ENCODE measurements at places on chromosomes 6 and 20.

DNA sequence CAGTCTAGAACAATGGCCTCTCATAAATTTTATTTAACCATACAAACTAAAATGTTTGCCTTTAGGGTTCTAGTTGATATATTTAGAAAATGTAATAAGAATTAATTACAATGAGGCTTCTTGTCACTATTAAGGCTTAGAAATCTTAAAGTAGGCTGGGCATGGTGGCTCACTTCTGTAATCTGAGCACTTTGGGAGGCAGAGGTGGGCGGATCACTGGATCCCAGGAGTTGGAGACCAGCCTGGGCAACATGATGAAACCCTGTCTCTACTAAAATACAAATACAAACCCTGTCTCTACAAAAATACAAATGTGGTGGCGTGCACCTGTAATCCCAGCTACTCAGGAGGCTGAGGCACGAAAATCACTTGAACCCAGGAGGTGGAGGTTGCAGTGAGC is 99.0 kb upstream of the ADGRF1 start:
- DNase-seq, result no peak

DNA sequence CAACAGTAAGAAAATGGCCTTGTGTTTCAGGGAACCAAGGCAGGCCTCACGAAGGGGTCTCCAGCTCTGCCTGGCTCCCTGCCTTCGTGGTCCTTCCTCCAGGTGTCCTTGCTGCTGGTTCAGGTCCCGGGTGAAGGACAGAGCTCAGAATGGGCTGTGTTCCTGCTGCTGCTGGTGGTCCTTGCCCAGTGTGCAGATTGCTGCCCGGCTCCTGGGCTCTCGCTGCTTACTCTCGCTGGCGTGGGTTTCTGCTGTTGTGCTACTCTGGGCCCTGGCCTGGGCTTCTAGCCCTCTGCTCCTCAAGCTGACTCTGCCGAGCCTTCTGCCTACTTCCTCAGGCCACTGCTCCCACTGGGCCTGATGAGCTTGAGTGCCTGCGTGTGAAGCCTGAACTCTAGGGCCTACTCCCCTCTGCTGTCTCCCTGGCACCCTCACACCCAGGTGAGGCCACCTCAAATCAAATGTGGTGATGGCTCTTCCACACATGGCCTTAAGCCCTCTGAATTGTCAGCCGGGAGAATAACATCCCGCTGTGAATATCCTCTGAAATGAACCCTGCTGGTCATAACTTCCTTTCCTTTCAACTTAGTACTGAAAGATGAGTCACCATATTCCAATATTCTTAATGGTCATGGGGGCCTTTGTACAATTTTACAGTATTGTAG is 171.6 kb downstream of the FOXC1 start:
- no peak for DNase-seq

GRCh38 chr6:134826889-134827737 is 122.8 kb downstream of the ALDH8A1 start:
- no peak for DNase-seq

DNA sequence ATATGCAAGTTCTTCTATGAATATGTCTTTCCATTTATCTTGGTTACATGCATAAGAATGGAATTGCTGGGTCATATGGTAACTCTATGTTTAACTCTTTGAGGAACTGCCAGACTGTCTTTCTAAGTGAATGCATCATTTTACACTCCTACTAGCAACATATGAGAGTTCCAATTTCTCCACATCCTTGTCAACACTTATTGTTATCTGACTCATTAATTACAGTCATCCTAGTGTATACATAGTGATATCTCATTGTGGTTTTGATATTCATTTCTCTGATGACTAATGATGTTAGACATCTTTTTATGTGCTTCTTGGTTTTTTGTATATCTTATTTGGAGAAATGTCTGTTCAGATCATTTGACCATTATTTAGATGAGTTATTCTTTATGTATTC is 96.7 kb upstream of the LAMP5 start:
- no peak for DNase-seq

DNA sequence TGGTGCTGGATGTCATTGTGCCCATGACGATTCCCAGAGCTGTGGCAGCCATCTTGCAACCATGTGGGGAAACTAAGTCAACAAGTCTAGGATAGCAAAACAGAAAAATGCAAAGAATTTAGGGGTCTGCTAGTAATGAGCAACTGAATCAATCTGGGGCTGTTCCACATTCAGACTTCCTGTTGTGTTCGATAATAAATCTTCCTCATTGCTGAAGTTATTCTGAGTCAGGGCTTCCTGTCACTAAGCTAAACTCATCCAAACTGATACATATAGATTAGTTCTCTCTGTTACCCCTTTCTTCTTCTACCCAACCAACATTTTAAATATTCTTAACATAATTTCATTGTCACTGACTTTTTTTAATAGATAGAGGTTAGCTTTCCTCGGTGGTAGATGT is 205.9 kb downstream of the HACE1 start:
- no peak for DNase-seq

DNA sequence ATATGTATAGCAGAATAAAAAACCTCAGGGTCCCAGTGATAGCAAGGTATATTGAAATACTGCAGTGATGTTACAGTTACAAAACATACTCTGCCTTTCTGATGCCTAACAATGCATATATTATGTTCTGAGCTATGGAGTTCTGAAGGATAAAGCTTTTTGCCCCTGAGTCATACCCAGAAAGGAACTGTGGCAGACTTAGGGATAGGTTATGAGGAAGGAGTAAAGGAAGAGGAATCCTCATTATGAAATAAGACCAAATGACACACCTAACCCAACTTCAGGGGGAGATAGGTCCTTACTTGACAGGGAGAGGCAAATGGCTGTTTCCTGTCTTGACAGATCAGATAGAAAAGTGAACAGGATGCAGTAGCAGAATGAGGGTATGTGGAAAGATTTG is 940.6 kb upstream of the FLRT3 start:
- no peak for DNase-seq

DNA sequence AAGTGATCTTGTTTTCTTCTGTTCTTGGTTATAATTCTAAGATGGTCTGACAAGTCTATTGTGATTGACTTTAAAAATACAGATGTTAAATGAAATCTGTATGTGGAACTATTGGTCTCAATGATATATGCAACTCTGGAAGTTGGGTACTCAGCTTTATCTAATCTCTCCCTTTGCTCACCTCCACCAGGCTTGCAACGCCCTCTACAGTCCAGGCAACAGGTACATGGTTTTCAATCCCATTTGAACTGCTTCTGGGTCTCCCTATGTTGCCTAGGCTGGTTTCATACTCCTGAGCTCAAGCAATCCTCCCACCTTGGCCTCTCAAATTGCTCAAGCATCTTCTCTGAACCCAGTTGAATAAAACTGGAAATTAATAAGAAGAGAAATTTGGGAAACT is 25.6 kb upstream of the HLA-DQB1 start:
- peak; percentile 76 for DNase-seq

GRCh38 chr20:63973636-63974401 is 4.1 kb upstream of the ZNF512B start:
- DNase-seq, result peak; percentile 81

GRCh38 chr20:44765091-44765490 is 19.4 kb downstream of the KCNK15 start:
- DNase-seq, result no peak

DNA sequence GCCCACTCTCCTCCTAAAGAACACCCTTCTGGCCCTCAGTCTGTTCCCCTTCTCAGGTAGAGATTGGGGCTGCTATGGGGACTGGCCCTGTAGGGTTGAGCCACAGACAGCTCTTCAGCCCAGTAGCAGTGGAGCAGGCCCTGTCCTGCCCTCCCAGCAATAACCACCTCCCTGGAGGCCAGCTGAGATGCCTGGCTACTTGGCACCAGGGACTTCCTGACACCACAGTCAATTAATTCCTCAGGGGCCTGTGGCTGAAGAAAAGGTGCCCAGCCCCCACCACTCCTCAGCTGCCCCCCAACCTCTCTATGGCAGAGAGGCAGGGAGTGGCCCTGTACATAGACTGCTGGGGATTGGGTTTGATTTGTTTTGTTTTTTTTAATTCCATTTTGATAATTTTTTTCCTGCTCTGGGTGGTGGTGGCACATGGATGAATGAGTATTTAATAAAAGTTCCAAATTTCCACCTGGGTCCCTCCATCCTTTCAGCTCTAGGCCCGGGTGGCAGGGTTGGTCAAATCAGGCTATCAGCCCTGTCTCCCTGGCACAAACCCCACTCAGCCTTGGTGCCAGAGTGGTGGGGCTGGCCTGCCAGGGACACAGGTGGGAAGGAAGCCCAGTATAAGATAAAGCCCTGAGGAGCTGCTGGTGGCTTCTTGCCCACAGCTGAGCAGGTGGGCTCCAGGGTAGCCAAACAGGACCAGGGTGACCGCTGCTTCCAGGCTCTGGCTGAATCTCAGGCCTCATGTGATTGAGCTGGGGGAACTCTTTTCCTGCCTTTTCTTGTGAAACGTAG is 1.9 kb upstream of the DEF6 start:
- no peak for DNase-seq

DNA sequence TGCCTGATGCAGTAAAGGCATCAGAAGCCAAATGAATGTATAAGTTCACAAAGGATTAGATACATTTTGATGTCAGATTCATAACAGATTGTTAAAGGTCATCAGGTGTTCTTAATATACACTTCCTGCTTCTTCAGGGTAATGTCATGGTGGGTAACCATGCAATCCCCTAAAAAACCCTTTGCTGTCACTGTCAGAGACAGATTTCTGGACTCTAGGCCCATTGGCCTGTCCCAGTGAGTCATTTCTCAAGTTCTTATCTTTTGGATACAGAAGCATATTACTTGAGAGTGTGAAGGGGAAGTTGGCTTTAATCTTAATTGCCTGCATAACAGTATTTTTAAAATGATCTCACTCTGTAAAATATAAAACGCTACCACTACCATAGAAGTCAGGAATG is 895.6 kb upstream of the MAP3K7 start:
- no peak for DNase-seq

DNA sequence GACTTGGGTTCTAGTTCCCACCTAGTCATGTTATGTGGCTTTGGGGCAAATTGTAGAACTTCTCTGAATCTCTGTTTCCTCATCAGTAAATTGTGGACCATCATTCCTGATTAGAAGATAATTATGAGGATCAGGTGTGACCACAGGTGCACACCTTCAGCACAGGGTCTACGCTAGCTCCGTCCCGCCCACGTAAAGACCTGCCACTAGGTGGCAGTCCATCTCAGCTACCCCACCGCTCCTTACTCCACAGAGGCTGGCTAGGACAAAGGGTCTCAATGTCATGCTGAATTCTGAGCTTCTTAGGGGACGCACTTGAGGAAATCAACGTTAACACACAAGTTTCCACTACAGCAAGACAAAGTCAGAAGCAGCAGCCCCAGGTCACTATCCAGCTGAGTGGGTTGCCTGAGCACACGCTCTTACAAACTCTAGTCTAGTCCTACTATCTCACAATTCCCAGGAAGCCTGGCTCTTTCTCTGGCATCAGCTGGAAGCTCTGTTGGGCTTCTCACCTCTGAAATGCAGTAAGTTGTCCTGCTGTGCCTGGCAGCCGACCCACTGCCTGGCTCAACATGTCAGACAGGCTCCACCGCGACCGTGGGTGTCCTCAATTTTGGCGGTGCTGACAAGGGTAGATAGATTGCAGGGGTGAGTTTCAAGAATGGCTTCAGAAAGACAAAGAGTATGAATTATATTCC is 2.0 kb upstream of the PLCG1 start:
- DNase-seq, result peak; percentile 78

DNA sequence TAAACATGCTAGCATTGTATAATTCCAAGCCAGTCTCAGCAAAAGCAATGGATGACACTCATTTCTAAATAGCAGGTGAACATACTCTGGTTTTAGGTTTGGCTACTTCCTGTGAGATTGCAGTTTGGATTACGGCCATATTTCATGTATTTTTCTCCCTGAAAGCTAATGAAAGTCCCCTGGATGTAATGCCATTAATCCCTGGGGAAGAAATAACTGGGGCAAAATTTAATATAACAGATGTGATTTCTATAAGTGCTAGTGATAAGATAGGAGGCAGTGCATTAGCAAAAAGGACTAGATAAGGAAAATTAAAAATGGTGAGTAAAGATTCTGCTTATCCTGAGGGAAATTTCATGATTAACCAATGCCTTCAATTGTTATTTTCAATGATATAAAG is 238.2 kb downstream of the ADGRB3 start:
- no peak for DNase-seq
